Right lung (tissue), 10 donors: ENCODE measurements at places on chromosomes 4 and X. TPM values are rescaled to one million over a fixed set of nuclear protein-coding genes. Genes with fewer than 3 reads are reported as not detected.

ARL13A gene
- 0.29 TPM for polyA plus RNA-seq

GAB3 gene
- 8.3 TPM for polyA plus RNA-seq

CTAG1A gene
- not detected for polyA plus RNA-seq

RBM46 gene
- polyA plus RNA-seq, result 0.12 TPM

BGN gene
- 235 TPM for polyA plus RNA-seq

PNCK gene
- polyA plus RNA-seq, result 0.81 TPM

ATP1B4 gene
- polyA plus RNA-seq, result 7.7 TPM
